T follicular helper cell (primary cell): ENCODE measurements at places on chromosomes 2 and 18.

GRCh38 chr2:170022692-170023091 is 155.3 kb upstream of the MYO3B start:
- DNase-seq = no peak

DNA sequence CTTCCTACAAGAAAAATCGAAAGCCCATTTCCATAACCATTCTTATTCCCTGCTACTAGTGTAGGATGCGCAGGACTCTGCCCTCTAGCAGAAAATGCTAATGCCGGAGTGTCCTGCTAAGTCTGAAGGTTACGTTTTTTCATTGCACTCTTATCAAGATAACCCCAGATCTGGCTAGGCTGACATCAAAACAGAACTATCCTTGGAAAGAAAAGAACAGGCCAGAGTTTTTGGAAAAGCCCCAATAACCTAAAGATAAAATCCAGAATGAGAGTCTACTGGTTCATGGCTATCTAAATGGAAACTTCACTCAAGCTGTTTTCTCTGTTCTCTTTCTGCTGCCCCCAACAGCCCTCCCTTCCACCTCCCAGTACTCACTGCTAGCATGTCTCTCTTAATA is 913 bp downstream of the RNF152 start:
- no peak for DNase-seq

GRCh38 chr2:130150181-130151144 is 5.6 kb upstream of the CCDC74B start:
- DNase-seq = no peak

DNA sequence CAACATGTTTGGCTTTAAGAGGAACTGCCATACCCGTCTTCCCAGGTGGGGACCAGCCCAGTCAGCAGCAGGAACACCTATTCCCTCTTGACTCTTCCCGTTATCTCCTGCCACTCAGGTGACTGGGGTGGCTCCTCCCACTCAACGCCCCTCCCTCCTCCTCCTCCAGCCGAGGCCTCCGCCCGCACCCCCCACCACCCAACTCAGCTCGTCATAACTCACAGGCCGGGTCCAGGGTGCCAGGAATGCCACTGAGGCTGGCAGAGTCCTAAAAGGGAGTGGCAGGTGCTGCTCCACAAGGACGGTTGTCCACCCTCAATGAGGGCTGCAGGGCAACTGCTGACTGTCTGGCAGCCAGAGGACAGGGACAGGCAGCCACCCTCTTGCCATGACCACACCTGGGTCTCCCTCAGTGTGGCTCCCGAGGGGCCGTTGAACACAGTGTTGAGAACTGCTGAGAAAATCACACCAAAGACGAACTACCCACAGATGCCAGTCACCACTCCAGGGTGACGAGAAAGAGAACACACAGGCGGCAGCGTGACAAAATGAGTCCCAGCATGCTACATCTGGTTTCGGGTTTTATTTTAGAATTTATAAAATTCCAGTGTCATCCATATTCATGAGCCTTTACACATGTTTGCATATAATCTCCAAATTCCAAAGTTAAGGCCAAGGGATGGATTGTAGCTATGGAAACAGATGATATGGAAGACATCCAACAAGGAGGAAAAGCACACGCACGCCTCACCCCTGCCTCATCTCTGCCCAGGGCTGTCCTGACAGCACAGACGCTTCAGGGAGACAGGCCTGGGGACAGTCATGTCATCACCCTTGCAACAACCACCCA is 38.5 kb downstream of the ANO7 start:
- DNase-seq = no peak

GRCh38 chr2:169018390-169018789 is 12.7 kb downstream of the ABCB11 start:
- no peak for DNase-seq

DNA sequence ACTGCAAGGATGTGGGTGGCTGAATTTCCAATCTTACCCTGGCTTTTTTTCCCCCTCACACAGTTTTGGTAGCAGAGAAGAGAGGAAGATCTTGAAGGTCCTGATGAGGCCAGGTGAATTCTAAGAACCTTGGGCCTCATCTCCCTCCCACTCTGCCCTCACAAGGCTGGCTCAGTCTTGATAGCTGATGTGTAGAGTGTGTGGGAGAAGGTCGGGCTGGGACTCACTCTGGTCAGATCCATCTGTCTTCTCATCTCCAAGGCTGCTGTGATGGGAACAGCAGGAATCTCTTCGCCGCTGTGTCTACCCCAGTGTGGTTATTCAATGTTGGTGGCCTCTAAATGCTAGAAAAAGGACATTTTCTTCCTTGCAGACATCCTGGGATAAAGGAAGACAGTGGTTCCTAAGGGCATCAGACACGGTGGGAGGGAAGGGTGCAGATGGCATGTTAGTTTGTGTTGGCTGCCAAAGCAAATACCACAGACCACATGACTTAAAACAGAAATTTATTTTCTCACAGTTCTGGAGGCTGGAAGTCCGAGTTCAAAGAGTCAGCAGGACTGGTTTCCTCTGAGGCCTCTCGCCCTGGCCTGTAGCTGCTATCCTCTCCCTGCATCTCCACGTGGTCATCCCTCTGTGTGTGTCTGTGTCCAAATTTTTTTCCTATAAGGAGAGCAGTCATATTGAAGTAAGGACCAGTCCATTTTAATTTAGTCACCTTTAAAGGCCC is 37.6 kb upstream of the MGAT4A start:
- DNase-seq = no peak

DNA sequence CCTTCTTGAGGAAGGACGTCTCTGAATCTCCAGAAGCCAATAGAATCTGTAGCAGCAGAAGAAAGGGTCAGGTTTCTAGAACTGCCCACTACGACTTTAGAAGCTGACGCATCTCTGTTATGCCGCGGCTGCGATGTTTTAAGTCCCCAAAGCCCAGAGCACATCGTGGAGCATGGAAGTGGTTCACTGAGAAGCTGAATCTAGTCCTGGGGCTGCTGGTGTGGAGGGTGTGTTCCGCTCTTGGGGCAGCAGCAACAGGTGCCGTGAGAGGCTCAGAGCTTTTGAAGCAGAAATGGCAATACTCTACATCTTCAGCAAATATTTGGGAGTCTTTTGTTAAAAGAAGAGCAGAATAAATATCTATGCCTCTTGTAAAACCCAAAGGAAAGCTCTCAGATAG is 48.9 kb upstream of the RMDN2 start:
- DNase-seq = no peak

DNA sequence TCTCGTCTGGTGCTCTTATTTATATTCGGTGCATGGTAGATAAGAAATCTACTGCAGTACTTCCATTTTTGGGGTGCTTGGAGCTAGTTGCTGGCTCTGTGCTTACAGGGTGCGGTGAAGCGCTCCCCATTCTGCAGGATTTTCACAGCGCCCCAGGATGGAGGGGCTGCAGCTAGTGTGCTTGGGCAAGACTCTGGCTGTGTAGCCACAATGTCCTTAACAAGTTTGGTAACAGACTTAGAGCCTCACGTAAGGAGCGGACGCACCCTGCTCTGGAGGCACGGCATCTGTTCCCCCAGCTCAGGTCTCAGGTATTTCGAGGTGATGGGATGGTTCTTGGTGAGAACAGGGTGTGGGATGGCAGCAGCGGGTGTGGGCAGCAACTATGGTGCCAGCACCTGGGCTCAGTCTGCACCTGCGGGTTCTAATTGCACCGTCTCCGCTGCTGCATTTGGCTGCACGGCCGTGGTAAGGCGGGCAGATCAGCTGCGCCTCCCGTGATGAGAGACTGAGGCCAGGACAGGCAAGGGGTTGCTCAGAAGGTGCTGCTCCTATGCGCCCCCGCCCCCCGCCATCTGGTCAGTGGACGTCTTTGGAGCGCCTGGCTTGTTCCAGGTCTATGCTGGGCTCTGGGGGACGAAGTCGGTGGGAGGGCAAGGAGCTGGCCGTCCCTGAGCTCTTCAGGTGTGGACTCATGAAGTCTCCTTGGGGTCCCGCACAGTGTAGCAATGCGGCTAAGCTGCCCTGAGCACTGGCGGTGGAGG is 20.1 kb upstream of the ALLC start:
- no peak for DNase-seq

GRCh38 chr2:49028101-49028500 is 126.2 kb downstream of the FSHR start:
- DNase-seq = no peak

DNA sequence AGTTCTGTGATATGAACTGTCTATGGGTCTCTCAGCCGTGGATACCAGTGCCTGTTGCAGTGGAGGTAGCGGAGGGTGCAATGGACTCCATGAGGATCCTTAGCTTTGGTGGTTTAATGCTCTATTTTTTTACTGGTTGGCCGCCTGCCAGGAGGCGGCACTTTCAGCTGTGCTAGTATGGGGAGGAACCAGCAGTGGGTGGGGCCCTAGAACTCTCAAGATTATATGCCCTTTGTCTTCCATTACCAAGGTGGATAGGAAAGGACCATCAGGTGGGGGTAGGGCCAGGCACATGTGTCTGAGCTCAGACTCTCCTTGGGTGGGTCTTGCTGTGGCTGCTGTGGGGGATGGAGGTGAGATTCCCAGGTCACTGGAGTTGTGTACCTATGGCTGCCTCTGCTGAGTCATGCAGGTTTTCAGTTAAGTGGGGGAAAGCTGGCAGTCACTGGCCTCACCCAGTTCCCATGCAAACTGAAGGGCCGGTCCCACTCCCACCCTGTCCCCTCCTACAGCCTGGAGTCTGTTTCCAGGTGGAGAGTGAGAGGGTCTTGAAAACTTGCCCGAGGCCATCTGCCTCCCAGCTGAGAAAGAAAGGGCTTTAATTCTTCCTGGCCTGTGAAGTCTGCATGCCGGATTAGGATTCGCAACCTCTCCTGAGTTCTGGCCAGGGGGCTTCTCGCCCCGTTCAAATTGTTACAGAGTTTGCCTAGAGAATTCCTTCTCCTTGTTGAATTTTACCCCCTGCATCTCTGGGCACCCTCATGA is 14.5 kb downstream of the KCNS3 start:
- no peak for DNase-seq

GRCh38 chr2:224410946-224411561 is 9.1 kb upstream of the FAM124B start:
- DNase-seq = no peak

- DNase-seq = no peak
Observed at GRCh38 chr2:98026927-98027522, 31.3 kb upstream of the TMEM131 start.

DNA sequence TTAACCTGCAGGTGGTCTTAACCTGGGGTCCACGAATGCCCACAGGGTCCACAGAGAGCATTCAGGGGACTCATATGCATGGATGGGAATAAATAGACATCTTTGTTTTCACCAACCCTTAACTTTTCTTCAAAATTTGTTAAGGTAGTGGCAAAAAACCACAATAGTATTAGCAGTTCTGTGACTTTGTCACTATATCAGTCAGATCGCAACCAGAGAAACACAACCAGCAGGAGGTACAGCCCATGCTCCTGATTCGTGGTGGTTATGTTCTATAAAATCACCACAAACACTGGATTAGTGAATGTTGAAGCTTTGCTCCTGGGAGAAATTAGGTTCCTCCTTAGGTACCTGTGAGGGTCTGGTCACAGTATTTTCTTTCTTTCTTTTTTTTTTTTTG is 31.6 kb downstream of the B3GNT7 start:
- no peak for DNase-seq

DNA sequence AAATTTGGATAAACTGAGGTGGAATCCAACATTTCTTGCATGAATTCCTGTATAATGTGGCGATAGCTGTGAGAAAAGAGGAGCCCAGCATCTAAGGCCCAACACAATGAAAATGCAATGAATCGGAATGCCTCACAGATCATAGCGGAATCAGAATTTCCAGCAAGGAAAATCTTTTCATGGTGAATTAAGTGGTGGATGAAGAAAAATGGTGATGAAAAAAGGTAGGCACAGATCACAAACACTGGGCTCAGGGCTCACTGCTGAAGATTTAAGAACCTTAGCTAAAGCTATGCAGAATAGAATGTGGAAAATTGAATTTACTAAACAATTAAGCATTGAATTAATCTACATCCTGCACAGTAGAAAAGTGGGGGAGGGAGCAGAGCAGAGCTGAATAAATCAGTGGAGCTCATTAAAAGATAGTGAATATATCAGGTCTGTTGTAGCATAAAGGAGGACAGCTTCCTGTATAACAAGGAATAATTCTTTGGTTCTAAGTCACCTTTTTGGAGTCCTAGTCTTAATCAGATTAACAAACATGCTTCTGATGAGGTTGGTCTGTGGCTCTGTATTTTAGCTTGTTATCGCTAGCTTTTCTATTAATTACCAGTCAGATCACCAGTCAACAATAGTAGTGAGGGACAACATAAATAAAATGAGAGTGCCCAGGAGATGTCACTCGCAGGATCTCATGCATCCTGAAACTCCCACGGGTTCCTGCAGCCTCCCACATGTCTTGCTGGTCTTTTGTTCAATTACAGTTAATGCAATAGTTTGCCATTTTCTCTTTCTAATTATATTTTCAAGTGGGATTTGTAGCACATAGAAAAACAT is 27.0 kb downstream of the MEIS1 start:
- DNase-seq = no peak

- DNase-seq = no peak
Observed at GRCh38 chr18:55300421-55300935, 287.5 kb downstream of the TCF4 start.

DNA sequence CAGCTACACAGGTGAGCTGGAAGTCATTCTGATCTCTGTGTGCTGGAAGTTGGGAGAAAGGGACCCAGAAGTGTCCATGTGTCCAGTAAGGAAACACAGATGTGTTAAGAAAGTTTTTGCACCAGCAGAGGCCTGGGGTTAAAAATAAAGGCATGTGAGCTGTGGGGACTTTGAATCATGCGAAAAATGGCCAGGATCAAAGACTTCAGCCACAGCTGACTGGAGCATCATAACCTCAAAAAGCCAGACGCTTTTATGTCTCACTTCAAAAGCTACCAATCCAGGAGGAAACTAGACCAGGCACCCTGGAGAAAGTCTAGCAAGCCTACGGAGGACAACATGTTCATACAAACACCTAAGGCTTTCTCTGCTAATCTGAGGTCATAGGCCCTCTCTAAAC is 503.6 kb upstream of the REG3G start:
- no peak for DNase-seq

- DNase-seq = no peak
Observed at GRCh38 chr2:30222031-30222430, 9.3 kb upstream of the LBH start.

DNA sequence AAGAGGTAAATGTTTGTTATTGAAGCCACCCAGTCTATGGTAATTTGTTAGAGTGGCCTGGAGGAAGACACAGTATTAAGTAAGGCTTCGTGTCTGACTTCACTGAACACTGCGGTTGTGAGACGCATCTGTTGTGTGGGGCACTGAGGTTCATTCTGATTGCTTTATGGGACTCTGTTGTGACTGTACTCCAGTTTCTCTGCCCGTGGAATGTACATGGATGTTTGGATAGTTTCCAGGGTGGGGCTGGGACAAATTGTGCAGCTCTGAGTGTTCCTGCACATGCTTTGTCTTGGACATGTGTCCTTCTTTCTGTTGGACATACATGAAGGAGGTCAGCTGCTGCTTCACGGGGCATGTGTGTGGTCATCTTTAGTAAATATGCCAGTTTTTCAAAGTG is 58.6 kb downstream of the ODC1 start:
- no peak for DNase-seq

DNA sequence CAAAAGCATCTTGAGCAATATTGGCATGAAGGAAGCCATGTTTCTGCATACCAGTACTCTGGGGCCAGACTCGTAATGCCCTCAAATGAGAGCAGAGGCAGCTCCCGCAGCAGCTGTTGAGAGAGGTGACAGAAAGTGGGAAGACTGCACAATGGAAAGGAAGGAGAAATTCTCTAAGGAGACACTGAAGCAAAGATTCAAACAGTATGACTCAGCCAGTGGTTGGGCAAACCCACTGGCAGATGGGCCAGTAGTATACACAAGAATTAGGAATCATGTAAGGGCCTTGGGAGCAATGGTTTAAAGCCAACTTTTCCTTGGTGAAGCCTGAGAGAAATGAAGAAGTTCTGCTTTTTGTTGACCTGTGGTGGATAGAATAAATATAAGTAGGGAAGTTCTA is 2092.7 kb upstream of the PIK3C3 start:
- no peak for DNase-seq
